HepG2 (cell line): ENCODE measurements at places on chromosomes 12 and 14.

- peaks cover 16% of the 10 kb centered on the region; the same call in 2 of the 3 replicates for H3K36me3 ChIP-seq
- no peaks in the 10 kb centered on the region for H3K4me1 ChIP-seq
- H3K27ac ChIP-seq: no peak overlapping the region
- DNase-seq: no peak
- H3K27me3 ChIP-seq: no peaks in the 10 kb centered on the region
- H3K4me3 ChIP-seq: no peak overlapping the region
Measured at GRCh38 chr14:105255021-105255507, 6.7 kb downstream of the BTBD6 start.

- no peaks in the 10 kb centered on the region for H3K4me1 ChIP-seq
- no peak overlapping the region for H3K27ac ChIP-seq
- DNase-seq: peak; percentile 18
- no peaks in the 10 kb centered on the region for H3K27me3 ChIP-seq
- H3K4me3 ChIP-seq: no peak overlapping the region
Measured at GRCh38 chr12:115166698-115167315, 482.8 kb upstream of the TBX3 start.

DNA sequence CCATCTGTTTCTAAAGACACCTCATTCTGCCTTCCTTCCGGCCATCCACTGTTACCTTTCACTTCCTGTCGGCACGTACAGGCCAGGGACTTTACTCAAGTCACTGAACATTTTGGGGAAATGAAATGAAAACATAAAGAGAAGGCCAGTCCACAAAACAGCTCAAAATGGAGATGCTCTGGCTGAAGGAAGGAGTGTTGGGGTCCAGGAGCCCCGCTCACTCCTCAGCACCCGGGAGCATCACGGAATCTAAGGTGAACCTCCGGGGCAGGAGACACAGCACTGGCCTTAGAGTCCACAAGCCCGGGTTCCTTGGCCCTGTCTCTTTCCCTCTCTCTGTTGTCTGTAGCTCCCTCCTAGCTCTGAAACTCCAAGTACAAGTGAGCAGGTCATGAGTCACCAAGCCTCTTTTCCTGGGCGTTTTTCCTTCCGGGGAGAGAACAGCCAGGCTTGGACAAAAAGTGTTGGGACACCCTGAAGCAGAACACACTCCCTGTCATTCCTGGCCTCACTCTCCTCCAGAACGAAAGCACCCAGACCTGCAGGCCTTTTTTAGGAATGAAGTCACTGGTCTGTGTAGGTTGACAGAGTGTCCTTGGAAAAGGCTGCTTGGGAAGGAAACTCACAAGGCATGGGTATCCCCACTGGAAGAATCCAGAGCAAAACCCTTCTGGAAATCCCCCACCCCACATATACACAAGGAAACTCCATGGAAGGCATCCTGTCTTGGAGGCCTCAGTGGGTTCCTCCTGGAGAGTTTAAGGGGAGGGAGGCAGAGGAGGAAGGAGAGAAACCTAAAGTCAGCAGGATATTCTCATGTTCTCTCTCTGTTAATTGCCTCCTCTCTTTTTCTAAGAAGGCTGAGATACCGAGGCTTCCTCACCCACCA, 245.3 kb downstream of the ZFP36L1 start:
- peaks cover 26% of the 10 kb centered on the region for H3K4me1 ChIP-seq
- no peaks in the 10 kb centered on the region for H3K27me3 ChIP-seq
- no peak for DNase-seq
- H3K27ac ChIP-seq: no peak overlapping the region
- no peaks in the 10 kb centered on the region for H3K36me3 ChIP-seq

- DNase-seq: no peak
- H3K4me3 ChIP-seq: no peak overlapping the region
Measured at GRCh38 chr12:111462210-111462769, 56.6 kb downstream of the SH2B3 start.

GRCh38 chr12:94103986-94104385, 44.4 kb upstream of the PLXNC1 start:
- no peak for DNase-seq
- peaks cover 39% of the 10 kb centered on the region for H3K4me1 ChIP-seq
- H3K27me3 ChIP-seq: peaks cover 15% of the 10 kb centered on the region; the same call in 2 of the 3 replicates
- H3K36me3 ChIP-seq: no peaks in the 10 kb centered on the region
- no peak overlapping the region for H3K4me3 ChIP-seq

GRCh38 chr12:55658635-55659391, 22.1 kb downstream of the OR10P1 start:
- no peak for DNase-seq
- H3K36me3 ChIP-seq: no peaks in the 10 kb centered on the region
- no peak overlapping the region for H3K27ac ChIP-seq
- peaks cover 10% of the 10 kb centered on the region for H3K4me1 ChIP-seq
- H3K27me3 ChIP-seq: no peaks in the 10 kb centered on the region

GRCh38 chr14:106551265-106551664, 1024.9 kb downstream of the TMEM121 start:
- no peaks in the 10 kb centered on the region for H3K36me3 ChIP-seq
- no peak overlapping the region for H3K4me3 ChIP-seq
- H3K27me3 ChIP-seq: no peaks in the 10 kb centered on the region; the same call in 1 of the 2 replicates
- DNase-seq: no peak
- H3K4me1 ChIP-seq: no peaks in the 10 kb centered on the region
- H3K27ac ChIP-seq: no peak overlapping the region

DNA sequence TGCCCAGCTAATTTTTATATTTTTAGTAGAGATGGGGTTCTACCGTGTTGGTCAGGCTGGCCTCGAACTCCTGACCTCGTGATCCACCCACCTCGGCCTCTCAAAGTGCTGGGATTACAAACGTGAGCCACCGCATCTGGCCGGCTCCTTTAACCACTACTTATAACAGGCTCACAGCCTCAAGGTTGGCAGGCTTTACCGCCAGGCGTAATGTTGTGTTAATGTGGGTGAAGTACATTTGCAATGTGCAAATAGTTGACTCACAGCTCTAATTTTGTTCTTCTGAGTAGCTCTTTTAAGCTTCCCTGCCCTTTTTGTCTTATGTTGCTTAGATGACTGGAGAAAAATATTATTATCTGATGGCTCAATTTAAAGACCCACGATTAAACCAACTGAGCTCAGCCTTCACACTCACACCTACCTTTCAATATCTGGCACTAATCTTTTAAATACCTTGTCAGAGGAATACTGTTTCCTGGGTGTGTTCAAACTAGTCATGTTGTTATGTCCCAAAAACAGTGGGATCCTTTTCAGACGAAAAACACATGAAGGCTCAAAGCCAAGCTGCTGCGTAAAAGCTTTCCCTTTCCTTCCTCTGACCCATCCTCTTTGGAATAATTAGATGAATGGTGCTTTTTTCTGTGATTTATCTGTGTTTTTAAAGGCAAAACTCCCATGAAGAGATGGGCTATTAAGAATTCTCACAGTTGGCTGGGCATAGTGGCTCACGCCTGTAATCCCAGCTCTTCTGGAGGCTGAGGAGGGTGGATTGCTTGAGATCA, 57.2 kb upstream of the USP44 start:
- peak; percentile 28 for DNase-seq
- H3K36me3 ChIP-seq: no peaks in the 10 kb centered on the region
- no peaks in the 10 kb centered on the region for H3K27me3 ChIP-seq
- H3K27ac ChIP-seq: no peak overlapping the region
- no peak overlapping the region for H3K4me3 ChIP-seq

DNA sequence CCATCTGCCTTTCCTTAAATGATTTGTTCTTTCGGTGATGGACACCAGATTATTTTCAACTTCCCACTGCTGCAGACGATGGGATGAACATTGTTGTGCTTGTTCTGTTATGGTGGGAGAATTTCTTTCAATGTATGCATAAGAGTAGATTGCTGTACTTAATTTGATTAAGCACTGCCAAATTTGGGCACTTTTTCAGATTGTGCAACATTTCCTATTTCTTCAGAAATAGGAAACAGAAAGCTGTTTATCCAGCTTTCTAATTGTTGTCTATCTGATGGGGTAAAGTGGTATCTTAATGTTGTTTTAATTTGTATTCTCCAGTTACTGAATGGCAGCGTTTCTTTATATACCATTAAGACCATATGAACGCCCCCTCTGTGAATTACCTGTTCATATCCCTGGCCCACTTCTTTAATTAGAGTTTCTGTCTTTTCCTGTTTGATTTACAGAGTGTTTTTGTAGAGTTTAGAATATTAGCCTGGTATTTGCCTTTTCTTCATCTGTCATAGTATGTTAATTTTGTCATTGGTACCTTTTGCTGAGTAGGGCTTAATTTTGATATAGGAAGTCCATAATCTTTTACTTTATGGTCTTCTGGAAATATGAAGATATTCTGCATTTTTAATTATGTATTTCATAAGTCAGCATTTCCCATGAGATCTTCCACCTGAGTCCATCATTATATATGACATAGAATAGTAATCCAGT, 59.6 kb downstream of the DIP2B start:
- H3K36me3 ChIP-seq: peaks cover under 1% of the 10 kb centered on the region
- no peaks in the 10 kb centered on the region for H3K27me3 ChIP-seq
- H3K4me3 ChIP-seq: no peak overlapping the region
- H3K4me1 ChIP-seq: peaks cover 77% of the 10 kb centered on the region

DNA sequence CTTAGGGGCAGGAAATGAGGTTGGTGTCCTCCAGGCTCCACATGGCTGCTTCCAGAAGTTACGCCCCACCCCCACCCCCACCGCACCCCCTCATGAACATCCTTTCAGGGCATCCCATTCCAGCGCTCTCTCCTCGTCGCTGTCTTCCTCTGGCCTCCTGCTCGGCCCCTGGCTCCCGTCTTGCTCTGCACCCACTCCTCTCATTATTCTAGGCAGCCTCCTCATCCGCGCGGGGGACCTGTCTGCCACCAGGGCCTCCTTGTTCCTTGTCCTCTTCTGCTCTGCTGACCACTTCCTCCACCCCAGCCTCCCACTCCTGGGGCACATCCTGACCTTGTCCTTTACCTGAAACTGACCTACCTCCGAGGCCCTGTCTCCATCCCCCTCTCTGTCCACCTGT, 29.8 kb upstream of the PLEKHG6 start:
- H3K27ac ChIP-seq: peak overlapping the region; percentile 75
- peaks cover 84% of the 10 kb centered on the region for H3K4me1 ChIP-seq
- no peak for DNase-seq
- no peaks in the 10 kb centered on the region for H3K36me3 ChIP-seq

DNA sequence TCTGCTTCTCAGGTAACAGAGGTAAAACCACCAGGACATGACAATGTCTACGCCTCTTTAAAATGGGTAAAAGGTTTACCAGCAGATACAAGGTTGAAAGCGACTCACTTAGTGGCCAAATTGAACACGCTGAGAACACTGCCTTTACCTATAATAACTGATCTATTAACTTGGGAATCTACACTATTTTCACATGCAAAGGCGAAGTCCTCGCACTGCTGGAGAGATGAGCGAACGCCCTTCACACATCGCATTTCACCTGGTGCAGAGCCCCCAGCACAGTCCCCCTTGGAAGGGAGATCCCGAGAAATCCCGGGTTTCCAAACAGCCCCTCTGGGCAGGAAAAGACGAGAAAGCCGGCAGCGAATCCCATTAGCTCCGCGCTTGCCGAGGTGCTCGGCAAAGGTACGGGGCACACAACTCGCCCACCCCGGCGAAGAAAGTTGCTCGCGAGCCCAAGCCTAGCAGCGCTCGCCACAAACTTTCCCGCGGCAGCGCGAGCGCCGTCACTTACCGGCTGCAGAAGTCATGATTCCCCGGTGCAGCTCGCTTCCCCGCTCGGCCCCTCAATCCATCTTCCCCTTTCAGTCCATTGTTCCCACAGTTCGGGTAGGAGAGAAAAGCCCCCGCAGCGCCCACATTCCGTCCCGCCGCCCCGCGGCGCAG, 423 bp downstream of the FGD6 start:
- DNase-seq: peak; percentile 27
- H3K4me3 ChIP-seq: peak overlapping the region; percentile 75
- H3K27me3 ChIP-seq: no peaks in the 10 kb centered on the region; the same call in 2 of the 3 replicates
- H3K27ac ChIP-seq: peak overlapping the region; percentile 85

DNA sequence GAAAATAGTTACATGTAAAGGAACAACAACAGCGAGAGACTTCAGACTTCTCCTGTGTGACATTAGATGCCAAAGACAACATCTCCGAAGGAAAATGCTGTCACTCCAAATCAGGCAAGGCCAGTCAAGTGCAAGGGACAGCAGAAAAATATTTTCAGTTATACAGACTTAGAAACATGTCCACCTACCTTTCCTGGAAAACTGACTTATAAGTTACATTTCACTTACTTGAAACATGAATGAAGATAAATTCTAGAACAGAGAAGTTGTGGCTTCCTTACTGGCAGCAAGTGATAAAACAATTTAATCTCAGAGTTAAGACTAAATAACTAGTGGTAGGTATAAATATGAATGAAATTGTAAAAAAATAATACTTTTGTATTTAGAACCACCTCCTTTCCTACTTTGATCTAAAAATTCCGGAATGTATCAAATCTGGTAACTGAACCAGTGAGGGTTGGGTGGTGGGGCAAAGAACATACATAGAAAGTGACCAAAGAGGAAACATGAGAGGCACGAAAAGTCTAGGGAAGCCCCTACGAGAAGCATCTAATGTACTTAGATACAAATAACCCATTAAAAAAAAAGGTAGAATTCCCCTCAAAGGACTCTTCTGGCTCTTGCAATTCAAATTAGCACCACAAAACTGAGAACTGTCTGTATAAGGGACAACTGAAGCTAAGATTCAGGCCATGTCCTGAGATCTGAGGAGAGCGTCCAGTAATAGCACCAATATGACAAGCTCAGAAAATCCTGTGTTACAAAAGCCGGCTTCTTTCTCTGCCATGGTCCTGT, 21.2 kb downstream of the MTHFD1 start:
- peaks cover 14% of the 10 kb centered on the region for H3K4me1 ChIP-seq
- peak overlapping the region; percentile 35 for H3K27ac ChIP-seq
- DNase-seq: no peak
- no peaks in the 10 kb centered on the region for H3K27me3 ChIP-seq

- DNase-seq: no peak
- H3K27me3 ChIP-seq: peaks cover 95% of the 10 kb centered on the region
- H3K4me3 ChIP-seq: no peak overlapping the region
- no peaks in the 10 kb centered on the region for H3K36me3 ChIP-seq
- peaks cover 30% of the 10 kb centered on the region for H3K4me1 ChIP-seq
Measured at GRCh38 chr14:23357261-23357660, 4.6 kb upstream of the SLC22A17 start.

DNA sequence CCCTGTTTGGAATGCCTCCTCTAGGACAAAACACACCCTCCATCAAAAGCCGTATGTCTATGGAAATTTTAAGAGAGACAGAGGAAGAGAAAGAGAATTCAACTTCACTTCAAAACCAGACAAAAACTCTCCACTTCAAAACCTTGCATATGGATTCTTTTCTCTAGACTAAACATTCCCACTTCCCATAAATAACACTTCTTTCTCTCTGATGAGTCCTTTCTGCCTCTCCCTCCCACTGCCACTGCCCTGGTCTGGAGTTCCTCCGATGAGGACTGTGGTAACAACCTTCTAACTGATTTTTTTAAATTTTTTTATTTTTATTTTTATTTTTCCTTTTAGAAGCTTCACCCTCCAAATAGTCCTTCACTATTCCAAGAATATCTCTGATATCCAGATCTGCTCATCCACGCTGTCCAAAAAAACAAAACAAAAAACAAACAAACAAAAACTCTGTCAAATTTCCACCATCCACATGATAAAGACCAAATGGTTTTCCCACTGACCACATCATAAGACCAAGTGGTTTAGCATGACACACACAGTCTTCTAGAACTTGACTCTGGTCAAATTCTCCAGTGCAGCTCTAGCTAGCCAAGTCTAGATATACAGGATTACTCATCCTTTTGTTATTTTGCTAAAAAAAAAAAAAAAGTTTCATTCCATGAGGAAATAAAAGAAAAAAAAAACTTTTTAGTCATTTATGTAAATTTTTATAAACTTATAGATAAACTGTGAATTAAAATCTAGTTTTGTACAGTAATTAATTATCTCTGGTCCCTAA, 256.0 kb downstream of the PPFIA2 start:
- no peaks in the 10 kb centered on the region for H3K36me3 ChIP-seq
- H3K27ac ChIP-seq: no peak overlapping the region
- no peaks in the 10 kb centered on the region for H3K27me3 ChIP-seq
- DNase-seq: no peak

- no peak for DNase-seq
- no peaks in the 10 kb centered on the region for H3K27me3 ChIP-seq
- no peak overlapping the region for H3K4me3 ChIP-seq
- H3K4me1 ChIP-seq: no peaks in the 10 kb centered on the region
- no peak overlapping the region for H3K27ac ChIP-seq
Measured at GRCh38 chr14:25026476-25027137, 23.3 kb downstream of the STXBP6 start.
